Kidney (tissue), 22 donors: ENCODE measurements at places on chromosomes 4 and X. TPM values are rescaled to one million over a fixed set of nuclear protein-coding genes. Genes with fewer than 3 reads are reported as not detected.

GRPR gene
- 0.25 TPM for total RNA-seq

DIPK2B gene
- total RNA-seq = 25.2 TPM

SPON2 gene
- total RNA-seq = 116 TPM

- H3K4me1 ChIP-seq = no peaks in the 10 kb centered on the region
- no peak overlapping the region for H3K4me3 ChIP-seq
- DNase-seq = no peak
- no peaks in the 10 kb centered on the region for H3K27me3 ChIP-seq
- no peak overlapping the region for H3K27ac ChIP-seq
- H3K36me3 ChIP-seq = no peaks in the 10 kb centered on the region
Measured at GRCh38 chrX:134162032-134162431, 75.0 kb upstream of the CCDC160 start.

GRCh38 chr4:154982187-154983047 is 201.3 kb downstream of the RBM46 start:
- no peaks in the 10 kb centered on the region for H3K36me3 ChIP-seq
- no peak overlapping the region for H3K4me3 ChIP-seq
- no peaks in the 10 kb centered on the region for H3K27me3 ChIP-seq
- H3K4me1 ChIP-seq = no peaks in the 10 kb centered on the region
- H3K27ac ChIP-seq = no peak overlapping the region

GRCh38 chr4:127832585-127832984 is 48.1 kb upstream of the PLK4 start:
- H3K27ac ChIP-seq = no peak overlapping the region
- DNase-seq = no peak
- H3K36me3 ChIP-seq = peaks cover 14% of the 10 kb centered on the region
- no peak overlapping the region for H3K4me3 ChIP-seq
- no peaks in the 10 kb centered on the region for H3K27me3 ChIP-seq

- no peak overlapping the region for H3K27ac ChIP-seq
- H3K4me1 ChIP-seq = no peaks in the 10 kb centered on the region
- H3K36me3 ChIP-seq = no peaks in the 10 kb centered on the region
- DNase-seq = no peak
- no peaks in the 10 kb centered on the region for H3K27me3 ChIP-seq
Measured at GRCh38 chrX:45699158-45699557, 498.5 kb upstream of the DIPK2B start.

- no peaks in the 10 kb centered on the region for H3K36me3 ChIP-seq
- H3K4me1 ChIP-seq = no peaks in the 10 kb centered on the region
- no peaks in the 10 kb centered on the region for H3K27me3 ChIP-seq
- no peak overlapping the region for H3K4me3 ChIP-seq
Measured at GRCh38 chr4:77349796-77350195, 192.8 kb downstream of the CCNG2 start.

DNA sequence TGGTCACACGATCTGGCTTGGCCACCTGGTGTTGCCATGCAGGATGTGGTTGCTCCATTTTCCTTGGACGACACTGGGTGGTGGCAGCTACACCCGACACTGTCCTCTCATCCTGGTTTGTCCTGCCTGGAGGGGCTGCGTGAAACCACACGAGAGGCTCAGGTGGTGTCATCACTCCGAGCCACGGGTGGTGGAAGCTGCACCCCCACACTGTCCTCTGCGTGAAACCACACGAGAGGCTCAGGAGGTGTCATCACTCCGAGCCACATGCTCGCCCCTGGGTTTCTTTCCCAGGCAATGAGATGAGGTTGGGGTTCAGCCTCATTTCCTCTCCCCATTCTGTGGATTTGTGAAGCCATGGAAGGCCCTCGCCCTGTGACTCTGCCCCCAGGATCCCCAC is 34.3 kb downstream of the WFS1 start:
- no peaks in the 10 kb centered on the region for H3K4me1 ChIP-seq
- no peak overlapping the region for H3K27ac ChIP-seq
- H3K4me3 ChIP-seq = no peak overlapping the region
- DNase-seq = no peak
- H3K36me3 ChIP-seq = no peaks in the 10 kb centered on the region

- no peaks in the 10 kb centered on the region for H3K27me3 ChIP-seq
- no peak overlapping the region for H3K4me3 ChIP-seq
- no peaks in the 10 kb centered on the region for H3K4me1 ChIP-seq
Measured at GRCh38 chr4:33080275-33080674, 2360.1 kb downstream of the PCDH7 start.

- no peaks in the 10 kb centered on the region for H3K27me3 ChIP-seq
- no peak for DNase-seq
- H3K36me3 ChIP-seq = no peaks in the 10 kb centered on the region
- no peaks in the 10 kb centered on the region for H3K4me1 ChIP-seq
Measured at GRCh38 chrX:134664202-134664601, 5.9 kb upstream of the PLAC1 start.

GRCh38 chr4:155602351-155603140 is 64.1 kb upstream of the GUCY1A1 start:
- no peaks in the 10 kb centered on the region for H3K36me3 ChIP-seq
- no peak for DNase-seq
- H3K4me3 ChIP-seq = no peak overlapping the region
- H3K27ac ChIP-seq = no peak overlapping the region
- no peaks in the 10 kb centered on the region for H3K4me1 ChIP-seq
